Suppressor macrophage (primary cell): ENCODE measurements at places on chromosomes 4 and X.
A peak's percentile ranks its signal among the peaks of the same experiment; 100 is the strongest.

DNA sequence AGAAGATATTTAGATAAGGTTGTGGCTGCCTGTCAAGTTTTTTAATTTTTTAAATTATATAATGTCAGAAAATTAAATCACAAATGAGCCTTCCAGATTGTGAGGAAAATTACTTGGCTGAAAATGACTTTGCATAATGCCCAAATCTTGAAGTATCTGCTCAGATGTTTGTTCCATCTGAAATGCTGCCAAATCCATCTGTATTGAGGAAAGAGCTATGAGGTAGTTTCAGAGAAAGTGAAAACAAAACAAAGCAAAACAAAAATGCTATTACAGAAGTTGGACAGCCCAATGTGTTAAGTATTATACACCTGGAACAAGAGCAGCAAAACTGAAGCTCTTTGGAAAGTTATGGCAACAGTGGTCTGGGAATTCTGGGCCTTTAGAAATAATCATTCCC is 23.3 kb upstream of the GUCY1B1 start:
- DNase-seq = no peak

GRCh38 chr4:65538571-65538970 is 131.7 kb downstream of the EPHA5 start:
- no peak for DNase-seq

DNA sequence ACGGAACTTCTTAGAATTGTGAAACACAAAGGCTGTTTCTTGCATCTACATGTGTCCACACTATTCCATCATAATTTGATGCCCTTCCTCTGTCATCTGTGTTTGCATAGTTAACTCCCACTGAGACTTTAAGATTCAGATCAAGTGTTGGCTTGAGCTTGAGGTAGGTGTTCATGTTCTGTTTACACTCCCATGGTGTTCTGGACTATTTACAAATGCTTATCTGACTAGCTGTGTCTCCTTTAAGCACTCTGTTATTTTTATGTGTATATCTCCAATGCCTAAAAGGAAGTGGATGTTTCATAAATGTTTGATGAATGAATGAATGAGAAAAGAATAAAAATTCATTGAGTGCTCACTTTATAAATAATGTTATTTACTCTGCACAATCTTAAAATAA is 622.7 kb downstream of the RAB28 start:
- no peak for DNase-seq

GRCh38 chr4:81664079-81664478 is 192.4 kb upstream of the RASGEF1B start:
- no peak for DNase-seq

- no peak for DNase-seq
These were observed 22.9 kb downstream of the KCTD8 start for GRCh38 chr4:44425614-44426208.

DNA sequence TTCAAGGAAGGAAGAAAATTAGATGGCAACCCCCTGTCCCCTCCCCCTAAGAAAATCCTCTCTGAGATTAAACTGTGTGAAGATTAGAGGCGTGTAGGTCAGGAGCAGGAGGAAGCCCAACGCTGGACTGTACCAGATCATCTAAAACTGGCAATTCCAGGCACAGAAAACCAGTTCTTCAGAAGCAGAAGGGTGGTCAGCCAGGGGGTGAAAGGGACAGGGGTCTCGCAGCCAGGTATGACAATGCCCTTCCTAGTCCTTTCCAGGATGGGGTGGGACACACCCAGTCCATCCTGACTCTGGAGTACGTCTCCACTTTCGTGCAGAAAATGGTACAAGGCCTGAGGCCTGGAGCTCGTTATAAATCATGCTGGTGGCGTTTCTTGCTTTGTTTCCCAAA is 3.3 kb upstream of the RHOH start:
- DNase-seq = no peak

DNA sequence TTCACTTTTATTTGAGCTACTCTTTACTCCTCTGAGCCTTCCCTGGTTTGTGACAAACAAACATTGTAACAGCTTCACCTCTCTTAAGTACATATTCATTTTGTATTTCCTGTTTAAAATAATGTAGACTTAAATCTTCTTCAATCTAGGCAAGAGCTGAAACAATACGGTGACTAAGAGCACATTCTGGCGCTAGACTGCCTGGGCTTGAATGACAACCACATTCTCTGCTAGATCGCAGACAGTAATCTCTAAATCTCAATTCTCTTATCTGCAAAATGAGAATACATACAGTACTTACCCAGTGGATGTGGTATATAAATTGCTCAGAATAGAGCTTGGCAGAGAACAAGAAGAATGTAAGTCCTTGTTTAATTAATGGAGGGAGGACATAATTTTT is 144.8 kb downstream of the ARAP2 start:
- no peak for DNase-seq

- peak; percentile 57 for DNase-seq
These were observed at the start of gene SLIT2 for GRCh38 chr4:20251796-20252655. TSS of gene SLIT2 (plus strand) at chr4:20251905. CDS start at chr4:20253816, 1,911 bp downstream.

GRCh38 chr4:15149839-15150592 is 147.7 kb downstream of the CPEB2 start:
- DNase-seq = peak; percentile 74

DNA sequence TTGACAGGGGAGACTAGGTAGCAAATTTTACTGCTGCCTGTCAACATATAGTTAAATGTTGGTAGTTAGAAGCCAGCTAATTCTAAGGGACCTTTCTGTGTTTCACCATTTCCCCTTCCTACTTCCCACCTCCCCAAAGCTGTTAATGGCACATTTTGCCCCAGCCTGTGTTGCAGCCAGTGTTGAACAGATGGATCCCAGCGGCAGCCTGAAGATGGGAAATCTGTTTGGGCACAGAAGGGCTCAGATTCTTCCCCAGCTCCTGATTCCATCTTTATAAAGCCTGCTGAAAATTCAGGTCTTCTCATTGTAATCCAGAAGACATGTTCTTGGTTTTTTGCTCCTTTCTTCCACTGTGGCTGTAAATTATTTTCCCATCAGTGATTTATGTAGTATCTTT is 89.0 kb downstream of the SPRY1 start:
- no peak for DNase-seq

DNA sequence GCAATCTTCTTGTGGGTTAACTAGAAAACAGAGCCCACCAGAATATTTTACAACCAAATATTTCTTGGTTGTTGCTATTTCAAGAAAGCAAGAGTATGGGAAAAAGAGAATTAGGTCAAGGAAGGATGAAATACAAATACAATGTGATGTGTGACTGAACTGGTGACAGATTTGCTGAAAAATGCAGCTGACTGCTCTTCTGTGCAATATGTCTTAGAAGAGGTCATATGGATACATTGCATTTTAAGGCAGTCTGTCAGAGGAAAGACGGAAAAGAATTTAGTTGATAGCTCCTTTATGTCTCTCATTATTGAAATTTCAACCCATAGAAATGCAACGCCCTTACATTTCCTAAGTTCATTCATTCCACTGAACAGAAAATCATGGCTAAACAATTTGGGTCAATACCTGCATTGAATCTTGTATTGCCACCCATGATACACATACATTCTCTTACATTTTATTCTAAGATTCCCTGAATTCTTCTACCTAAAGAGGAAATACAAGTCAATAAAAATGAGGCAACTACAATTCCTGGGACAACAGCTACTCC is 423.1 kb downstream of the ADAM29 start:
- DNase-seq = no peak

DNA sequence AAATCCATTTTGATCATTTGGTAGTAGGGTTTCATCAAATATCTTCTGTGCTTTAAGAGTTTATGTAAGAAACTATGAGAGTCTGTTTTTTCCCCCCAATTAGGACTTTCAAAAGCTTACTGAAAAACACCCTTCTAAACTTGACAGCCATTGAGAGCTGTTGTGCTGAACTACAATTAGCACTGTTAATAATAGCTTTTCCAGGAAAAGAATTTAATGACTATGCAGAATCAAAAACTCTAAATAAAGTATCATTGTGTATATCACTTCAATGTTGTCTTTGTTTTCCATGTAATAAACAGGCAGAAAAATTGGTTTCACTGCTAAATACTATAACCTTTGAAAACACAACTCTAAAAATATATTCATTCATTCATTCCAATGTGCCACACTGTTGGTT is 121.4 kb upstream of the PDE5A start:
- no peak for DNase-seq

DNA sequence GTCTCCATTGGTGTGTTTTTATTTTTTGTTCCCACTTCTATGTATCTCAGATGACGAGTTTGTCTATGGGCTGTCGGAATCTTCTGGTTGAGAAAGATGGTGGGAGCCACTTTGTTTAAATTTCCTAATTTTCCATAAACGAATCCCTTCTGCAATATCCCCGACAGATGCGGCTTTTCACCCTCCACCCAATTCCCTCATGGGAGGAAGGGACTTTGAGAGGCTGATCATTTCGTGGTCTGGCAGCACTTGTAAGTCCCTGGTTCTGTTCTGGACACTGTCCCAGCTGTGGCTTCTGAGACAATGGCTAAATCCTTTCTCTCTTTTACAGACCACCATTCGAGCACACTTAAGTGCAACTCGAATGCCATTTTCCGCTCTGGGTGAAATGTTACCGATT is 72.2 kb upstream of the PUDP start:
- no peak for DNase-seq

DNA sequence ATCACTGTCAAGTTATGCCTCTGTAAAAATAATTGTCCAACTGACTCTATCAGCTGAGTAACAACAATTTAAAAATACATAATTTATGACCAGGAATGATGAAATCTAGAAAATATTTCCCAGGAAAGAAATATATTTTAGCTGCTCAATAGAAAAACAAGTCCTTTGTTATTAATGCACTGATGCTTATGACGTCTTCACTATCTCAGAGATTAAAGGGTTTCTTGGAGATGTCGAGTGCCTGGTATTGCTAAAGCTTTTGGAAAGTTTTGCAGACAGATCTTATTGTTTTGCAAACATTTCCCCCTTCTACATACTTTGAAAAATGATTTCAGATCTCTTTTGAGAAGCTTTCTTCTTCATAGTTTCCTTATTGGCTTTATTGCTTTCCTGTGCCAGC is 154.6 kb upstream of the RPS6KA3 start:
- DNase-seq = no peak

GRCh38 chr4:39608451-39608850 is 30.2 kb downstream of the SMIM14 start:
- no peak for DNase-seq

- no peak for DNase-seq
These were observed 62.8 kb downstream of the SH3KBP1 start for GRCh38 chrX:19824603-19825002.

DNA sequence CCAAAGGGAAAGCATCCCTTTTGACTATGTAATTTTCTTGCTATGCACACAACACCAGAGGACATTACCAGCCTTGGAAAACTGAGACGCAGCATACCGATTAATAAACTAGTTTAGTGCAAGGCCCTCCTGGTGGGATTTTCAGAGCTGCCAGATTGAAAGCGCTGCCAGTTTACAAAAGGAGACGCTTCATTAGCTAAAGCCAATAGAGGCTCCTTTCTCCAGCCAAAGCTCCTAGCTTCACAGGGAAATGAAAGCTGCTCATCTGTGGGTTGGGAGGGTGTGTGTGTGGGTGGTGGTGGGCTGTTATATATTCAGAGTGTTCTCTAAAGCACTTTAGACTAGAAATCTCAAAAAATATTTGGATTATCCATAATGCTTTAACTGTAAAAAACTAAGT is 32.4 kb downstream of the SPANXN4 start:
- no peak for DNase-seq

- DNase-seq = no peak
These were observed 33.3 kb upstream of the PPARGC1A start for GRCh38 chr4:23923141-23923540.

DNA sequence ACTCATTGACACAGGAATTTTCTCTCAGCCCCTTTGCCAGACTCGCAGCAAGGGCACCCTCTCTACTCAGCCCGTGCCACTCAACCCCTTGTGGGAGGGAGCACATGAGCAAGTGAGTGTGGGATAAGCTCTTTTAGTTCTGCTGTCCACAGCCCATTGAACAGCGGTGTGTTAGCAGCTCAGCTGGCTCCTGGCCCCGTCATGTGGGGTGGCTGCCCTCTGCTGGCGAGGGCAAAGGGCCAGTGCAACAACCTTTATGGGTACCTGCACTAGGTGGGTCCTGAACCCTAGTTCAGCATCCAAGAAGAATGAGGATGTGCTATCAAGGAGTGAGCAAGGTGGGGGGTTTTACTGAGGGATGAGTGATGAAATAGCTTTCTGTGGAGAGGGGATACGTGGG is 85.0 kb upstream of the ZNF81 start:
- DNase-seq = peak; percentile 59

DNA sequence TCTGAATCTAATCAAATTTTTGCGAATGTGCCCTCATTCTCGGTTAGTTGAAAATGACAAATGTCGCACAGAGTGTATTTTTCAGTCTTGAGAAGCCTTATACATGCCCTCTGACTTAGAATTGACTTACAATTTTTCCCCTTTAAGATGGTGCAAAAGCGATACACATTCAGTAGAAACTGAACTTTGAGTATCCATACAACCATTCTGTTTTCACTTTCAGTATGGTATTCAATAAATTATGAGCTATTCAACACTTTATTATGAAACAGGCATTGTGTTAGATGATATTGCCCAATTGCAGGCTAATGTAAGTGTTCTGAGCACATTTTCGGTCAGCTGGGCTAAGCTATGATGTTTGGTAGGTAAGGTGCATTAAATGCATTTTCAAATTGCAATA is 43.4 kb downstream of the SLC9A7 start:
- peak; percentile 33 for DNase-seq

DNA sequence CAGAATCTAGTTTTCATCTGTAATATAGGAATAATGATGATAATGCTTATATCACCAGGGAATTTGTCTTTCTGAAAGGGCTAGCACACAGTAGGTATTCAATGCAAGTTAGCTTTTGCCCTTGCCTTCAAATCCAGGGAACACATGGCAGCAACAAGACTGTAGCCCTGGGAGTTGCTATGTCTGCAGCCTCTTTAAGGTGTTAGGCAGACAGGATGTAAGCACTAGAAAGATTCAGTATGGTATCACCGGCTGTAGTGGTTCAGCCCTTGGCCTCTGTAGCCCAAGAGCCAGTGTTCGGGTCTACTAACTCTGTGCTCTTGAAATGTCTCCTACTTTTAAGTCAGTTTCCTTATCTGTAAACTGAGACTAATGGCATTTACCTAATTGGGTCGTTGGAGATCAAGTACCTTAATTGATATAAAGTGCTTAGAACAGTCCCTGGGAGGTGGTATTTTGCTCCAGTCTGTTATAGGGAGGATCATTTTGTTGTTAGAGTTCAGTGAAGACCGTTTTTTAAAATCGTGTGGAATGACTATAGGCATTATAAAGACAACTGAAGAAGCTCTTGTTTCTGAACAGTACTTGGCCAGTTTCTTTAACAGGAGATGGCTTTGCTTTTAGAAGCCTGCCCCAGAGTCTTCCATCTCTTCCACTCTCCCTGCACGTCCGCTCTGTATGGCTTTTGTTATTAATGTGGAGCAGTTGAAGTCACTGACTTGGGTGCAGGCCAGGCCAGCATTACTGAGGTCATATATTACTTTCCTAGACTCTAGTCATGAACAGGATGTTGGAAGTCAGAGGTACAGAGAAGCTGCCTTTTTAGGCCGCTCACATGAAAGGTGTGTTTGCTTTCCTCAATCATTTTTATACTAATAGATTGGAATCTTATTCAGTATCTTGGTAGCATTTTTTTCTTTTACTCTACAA is 44.8 kb downstream of the GAB1 start:
- DNase-seq = no peak
